ENCODE measurements at places on chromosomes 2 and 18.
A peak's percentile ranks its signal among the peaks of the same experiment; 100 is the strongest.

GRCh38 chr2:105809097-105809473 lies 64.4 kb downstream of the NCK2 start:
- no peak for DNase-seq

GRCh38 chr2:73133566-73134197 lies 20.9 kb upstream of the RAB11FIP5 start:
- no peak for DNase-seq

GRCh38 chr2:1541819-1542475 lies 128.7 kb downstream of the TPO start:
- no peak for DNase-seq

DNA sequence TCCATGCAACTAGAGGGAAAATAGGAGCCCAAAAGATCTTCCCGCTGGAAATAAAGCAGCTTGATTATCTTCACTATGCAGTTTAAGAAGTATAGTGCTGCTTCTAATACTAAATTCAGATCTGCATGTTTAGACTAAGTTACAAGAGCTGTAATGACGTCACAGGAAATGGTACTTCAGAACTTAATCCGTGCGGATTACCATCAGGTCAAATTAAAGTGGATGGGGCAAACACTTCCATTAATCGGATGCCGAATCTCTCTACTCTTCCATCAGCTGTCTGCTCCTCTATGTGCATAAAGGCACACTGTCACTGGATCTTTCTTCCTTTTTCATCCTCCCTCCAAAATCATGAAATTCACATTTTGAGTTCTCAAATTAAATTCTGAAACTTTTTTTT lies 52.6 kb downstream of the TRAPPC12 start:
- no peak for DNase-seq

DNA sequence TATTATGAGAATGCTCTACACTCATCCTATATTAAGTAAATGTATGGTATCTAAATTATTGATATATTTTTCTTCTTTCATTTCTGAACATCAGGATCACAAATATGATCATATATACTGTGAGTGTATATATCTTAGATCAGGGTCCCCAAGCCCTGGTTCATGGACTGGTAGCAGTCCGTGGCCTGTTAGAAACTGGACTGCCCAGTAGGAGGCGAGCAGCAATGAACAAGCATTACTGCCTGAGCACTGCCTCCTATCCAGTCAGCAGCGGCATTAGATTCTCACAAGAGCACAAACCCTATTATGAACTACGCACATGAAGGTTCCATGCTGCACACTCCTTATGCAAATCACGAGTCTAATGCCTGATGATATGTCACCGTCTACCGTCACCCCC lies 1247.1 kb upstream of the NXPH2 start:
- DNase-seq, result no peak

DNA sequence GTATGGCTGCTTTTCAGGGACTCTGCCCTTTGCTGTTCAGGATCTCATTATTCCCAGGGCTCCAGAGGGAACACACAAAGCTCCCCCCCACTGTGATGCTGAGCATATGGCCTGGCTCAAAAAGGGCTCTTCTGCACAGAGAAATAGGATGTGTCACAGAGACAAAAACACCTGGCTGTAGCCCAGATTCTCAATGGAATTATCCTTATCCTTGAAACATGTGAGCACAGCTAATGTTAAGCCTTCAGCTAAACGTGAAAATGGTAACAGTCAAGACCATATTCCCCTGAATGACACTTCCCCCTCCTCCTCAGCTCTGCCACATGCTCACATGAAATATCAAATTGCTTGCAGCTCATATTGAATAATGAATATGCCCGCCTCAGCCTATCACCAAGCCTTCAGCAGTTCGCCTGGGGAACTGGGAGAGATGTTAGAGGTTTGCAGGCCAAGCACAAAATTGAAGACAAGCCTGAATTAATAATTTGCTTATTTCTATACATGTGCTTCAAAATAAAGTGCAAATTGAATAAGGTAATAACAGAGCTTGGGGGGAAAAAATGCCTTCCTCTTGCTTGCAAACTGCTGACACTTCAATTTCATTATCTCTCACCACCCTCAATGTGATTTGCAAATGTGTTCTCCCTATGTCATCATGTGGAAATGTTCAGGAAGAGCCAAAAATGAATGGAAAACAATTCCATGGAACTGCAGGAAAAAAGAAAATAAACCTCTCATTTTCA lies 181.0 kb upstream of the HNRNPA3 start:
- DNase-seq, result no peak

- no peak for DNase-seq
Measured at GRCh38 chr18:48896875-48897511, 53.8 kb downstream of the SMAD7 start.

GRCh38 chr18:34084635-34085034 lies 140.1 kb downstream of the NOL4 start:
- no peak for DNase-seq

- DNase-seq, result no peak
Measured at GRCh38 chr2:197137826-197138477, 172.6 kb downstream of the ANKRD44 start.

DNA sequence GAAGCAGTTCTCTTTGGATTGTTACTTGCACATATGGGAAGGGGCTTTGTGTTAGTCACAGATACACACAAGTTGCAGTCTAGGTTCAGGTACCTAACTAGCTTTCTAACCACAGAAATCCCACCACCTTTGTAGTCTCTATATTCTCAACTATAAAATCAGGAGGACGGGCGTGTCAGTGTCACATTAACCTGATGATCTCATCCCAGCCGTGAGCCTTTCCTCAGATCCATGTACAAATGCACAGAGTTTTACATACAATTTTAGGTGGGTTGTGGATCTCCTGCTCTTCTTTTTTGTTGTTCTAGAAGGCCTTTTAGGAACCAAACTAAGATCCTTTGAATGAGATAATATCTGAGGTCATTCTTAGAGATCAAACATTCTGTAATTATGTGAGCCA lies 94.0 kb downstream of the ZNF532 start:
- no peak for DNase-seq

DNA sequence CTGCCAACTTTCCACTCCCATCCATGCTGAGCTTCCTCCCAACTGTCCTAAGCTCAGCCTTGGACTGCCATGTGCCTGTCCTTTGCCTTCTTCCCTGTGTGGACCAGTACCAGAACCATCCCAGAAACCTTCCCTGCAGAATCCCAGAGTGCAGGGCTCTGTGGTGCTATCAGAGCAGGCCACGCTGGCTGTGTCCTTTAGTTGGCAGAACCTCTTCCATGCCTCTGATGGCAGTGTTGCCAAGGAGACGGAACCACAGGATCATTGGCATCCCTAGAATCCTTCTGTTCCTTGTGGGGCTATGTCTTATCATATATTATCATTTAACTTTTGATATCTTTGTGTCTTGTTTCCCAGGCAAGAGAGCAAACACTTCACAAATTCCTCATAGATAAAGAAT lies 73.0 kb upstream of the NOSTRIN start:
- DNase-seq, result no peak

DNA sequence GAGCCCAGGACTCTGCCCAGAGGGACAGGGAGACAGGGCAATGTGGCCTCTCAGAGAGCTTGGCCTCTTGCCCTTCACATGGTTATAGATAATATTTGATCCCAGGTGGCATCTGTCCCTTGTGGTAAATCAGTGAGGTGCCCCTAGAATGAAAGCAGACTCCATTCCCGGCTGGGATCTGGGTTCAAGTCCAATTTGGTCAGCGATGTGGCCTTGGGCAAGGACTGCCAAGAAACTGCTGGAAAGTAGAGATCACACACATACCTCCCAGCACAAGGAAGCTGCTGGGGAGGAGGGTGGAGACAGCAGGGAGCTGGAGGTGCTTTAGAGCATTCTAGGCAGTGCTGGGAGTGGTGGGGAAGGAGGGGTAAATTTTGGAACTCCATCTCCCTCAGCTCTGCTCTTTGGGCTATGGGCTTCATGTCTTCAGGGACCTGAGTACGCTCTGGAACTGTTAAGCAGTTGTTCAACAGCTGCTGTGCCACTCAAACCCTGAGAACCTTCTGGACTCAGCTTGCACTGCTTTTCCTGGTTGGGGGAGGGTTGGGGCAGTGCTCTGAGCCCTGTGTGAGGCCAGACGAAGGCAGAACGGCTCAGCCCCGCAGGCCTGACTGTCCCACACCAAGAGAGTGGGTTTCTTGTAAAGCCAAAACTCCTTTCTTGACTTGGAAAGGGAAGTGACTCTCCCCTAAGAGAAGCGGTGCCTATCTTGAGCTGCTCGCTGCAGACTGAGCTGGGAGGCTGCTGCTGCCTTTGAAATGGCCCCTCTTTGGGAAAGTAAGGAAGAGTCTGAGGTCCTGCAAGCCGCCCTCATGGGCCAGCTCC lies 23.0 kb downstream of the INPP5D start:
- no peak for DNase-seq

- no peak for DNase-seq
Measured at GRCh38 chr2:70772486-70773155, 4.6 kb upstream of the ADD2 start.

DNA sequence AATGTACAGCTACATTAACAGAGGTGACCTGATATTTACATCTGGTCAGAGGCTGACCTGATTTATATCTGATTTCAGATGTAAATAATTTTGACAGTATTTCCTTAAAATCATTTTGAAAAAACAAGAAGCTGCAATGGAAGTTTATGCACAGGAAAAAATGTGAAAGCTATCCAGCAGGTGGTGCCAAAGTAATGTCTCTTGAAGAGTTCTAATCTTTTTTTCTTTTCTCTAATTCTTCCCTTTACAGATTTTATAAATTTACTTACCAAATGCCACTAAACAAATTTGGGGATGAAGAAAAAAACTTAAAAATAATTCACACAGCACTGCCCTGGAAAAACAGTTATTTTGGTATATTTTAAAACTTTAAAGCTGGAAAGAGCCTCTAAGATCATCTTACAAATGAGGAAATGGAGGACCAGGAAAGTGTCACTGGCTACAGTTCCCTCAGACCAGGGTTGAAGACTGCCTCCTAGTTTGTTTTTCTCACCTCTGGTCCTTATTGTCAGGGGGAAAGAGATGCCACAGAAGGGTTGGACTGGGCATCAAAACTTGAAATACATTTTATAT lies 16.4 kb upstream of the FBLN7 start:
- DNase-seq, result peak; percentile 31

DNA sequence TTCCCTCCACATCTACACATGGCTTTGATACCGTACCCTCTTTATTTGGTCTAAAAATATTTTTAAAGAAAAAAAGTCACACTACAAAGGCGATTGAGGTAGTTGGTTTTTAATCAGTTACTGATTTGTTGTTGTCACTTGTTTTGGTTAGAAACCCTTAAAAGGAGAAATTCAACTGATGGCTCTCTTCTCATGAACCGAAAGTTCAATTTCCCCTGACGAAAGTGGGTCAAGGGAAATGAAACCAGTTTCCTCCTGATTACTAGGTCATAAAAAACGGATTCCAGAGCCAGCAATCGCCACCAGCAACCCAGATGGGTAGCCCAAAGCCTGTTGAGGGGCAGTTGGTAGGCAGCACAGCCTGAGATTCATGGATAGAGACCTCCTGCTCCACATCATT lies 63.2 kb downstream of the DLGAP1 start:
- no peak for DNase-seq

- DNase-seq, result peak; percentile 76
Measured at GRCh38 chr2:3223080-3223923, 154.3 kb downstream of the EIPR1 start.

- DNase-seq, result no peak
Measured at GRCh38 chr18:9296233-9297006, 38.2 kb upstream of the TWSG1 start.

GRCh38 chr2:15734674-15735483 lies 143.2 kb downstream of the DDX1 start:
- no peak for DNase-seq

DNA sequence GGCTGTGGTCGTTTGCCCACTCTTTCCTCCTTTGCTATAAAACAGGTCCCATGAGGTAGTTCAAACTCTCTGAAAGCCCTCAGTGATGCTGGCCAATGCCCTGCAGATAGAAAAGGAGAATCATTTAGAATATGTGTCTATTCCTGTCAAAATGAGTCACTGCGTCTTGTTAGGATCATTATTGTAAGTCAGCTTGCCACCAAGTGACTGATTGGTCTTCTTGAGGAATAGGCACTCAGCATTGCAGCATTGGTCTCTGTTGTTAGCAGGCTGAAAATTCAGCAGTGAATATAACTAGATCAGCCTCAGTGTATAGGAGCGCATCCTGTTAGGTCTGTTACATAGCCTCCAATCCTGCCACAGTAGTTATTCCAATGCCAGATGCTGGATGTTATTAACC lies 28.9 kb downstream of the PRKRA start:
- no peak for DNase-seq

DNA sequence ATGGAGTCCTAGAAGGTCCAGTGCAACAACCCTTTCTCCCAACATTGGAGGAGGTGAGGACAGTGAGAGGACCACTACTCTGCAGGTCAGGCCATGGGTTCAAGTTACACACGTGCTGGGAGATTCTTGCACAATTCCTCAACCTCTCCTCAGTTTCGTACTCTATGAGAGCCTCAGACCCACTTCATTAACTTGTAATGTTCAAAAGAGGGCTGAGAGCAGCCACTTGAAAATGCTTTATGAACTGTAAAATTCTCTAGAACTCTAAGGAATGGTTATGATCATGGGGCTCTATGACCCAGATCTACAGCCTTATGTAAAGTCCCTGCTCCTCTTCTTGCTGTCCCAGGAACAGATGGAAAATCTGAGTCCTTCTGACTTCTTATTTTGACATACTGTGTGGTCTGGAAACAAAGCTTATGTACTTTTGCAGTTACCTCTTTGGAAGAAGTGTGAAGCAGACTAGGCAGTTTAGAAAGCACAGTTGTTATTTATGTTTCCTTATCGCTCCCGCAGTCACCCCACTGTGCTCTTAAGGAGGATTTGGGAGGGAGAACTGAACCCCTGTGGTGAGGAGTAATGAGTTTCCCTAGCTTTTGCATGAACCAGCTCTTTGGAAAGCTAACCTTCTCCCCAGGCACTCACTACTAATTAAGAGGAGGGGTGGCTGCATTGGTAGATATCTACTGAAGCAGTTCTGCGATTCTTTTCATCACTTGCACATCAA lies 296.6 kb downstream of the LRRTM1 start:
- DNase-seq, result no peak

DNA sequence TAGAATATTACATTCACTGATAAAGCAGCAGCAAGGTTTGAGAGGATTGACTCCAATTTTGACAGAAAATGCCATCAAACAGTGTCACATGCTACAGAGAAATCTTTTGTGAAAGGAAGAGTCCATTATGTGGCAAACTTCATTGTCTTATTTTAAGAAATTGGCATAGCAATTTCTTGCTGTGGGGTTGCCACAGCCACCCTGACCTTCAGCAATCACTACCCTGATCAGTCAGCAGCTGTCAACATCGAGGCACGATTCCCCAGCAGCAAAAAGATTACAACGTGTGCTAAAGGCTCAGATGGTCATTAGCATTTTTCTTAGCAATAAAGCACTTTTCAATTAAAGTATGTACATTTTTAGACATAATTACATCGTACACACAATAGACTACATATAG lies 74.7 kb downstream of the PRKCE start:
- DNase-seq, result no peak

- no peak for DNase-seq
Measured at GRCh38 chr2:58853420-58853819, 612.3 kb upstream of the FANCL start.

GRCh38 chr2:113676623-113677266 lies 49.7 kb downstream of the RABL2A start:
- DNase-seq, result no peak

Data from stimulated activated CD4-positive, alpha-beta T cell treated with anti-CD3 and anti-CD28 coated beads, Interleukin-2, amount 100 ng/mL, for 48 hours (primary cell).